Stimulated activated CD8-positive, alpha-beta memory T cell treated with anti-CD3 and anti-CD28 coated beads, Interleukin-7, amount 100 ng/mL, for 1 hour (primary cell): ENCODE measurements at places on chromosomes 3 and 15.

DNA sequence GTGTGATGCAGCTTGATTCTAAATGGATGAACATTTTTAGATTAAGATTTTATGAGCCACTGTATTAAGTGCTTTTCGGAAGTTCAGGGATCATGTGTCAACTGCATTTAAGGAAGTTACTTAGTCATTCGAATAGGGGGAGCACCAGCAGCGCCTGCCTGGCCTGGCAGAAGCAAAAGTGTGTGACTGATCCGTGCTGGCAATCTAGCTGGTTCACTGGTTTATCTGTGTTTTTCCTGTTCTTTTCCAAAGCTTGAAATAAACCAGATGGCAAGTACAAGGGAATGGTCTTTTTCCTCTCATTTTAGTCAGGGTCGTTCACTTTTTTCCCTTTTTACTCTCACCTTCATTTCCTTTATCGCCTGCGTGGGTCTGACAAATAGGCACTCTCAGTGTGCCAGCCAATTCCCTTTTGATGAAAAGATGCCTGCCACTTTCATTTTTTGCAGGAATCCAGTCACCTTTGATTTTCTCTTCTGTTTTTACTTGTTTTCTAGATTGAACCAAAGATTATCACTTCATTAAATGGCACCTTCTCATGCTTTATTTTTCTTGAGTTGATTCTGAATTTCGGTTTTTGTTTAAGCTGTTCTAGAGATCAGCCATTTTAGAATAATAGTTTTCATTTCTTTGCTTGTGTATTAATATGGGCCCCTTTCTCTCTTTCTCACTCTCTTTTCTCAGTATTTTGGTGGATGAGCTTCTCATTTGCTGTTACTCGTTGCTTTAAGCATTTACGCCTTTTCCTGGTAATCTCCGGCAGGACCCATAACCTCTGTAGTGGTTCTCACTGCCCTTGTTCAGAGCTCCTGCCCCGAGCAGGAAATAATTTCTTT lies 2.8 kb downstream of the ABHD2 start:
- no peak for DNase-seq

DNA sequence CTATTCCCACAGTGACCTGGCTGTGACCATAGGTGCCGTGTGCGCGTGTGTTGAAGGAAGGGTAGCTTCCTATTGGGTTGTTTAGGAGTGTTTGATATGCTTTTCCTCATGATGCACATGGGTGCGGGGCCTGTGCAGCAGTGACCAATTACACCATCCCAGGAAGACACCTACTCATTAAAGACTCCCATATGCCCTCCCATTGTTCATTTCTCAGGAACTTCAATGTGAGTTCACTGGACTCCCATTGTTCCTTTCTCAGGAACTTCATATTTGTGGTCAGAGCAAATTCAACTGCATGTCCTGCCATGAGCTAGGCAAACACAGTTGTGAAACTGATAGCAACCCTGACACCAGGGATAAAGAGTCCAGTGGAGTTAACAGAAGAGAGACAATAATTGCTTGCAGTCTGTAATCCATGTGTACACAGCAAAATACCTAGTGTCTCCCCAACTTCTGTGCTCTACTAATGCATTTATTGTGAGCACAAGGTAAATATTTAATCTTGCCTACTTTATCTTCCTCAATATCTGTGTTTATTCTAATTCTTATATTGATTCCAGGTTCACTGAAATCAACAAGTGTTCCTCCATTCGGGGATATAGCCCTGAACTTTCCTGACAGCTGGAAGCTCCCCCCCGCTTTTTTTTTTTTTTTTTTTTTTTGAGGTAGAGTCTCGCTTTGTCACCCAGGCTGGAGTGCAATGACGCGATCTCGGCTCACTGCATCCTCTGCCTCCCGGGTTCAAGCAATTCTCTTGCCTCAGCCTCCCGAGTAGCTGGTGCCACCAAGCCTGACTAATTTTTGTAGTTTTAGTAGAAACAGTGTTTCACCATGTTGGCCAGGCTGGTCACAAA lies 57.5 kb upstream of the GCNT3 start:
- DNase-seq: no peak

DNA sequence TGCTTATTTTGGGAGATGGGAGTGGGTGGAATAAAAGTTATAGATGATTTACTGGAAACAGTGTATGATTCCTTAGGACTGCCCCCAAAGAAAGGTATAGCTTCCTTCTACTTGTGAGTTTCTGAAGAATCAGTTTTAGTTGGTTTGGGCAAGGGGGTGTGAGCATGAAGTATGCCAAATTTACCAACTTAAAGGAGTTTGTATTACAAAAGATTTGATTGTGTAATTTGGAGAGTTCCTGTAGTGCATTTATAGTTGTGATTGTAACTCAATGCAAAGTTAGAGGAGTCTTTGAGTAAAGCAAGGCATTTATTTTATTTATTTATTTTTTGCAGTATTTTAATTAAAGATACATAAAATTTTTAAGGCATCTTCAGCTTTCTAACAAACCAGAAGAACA lies 42.8 kb downstream of the TSC22D2 start:
- no peak for DNase-seq

GRCh38 chr15:39299486-39300267 lies 281.2 kb upstream of the THBS1 start:
- no peak for DNase-seq

DNA sequence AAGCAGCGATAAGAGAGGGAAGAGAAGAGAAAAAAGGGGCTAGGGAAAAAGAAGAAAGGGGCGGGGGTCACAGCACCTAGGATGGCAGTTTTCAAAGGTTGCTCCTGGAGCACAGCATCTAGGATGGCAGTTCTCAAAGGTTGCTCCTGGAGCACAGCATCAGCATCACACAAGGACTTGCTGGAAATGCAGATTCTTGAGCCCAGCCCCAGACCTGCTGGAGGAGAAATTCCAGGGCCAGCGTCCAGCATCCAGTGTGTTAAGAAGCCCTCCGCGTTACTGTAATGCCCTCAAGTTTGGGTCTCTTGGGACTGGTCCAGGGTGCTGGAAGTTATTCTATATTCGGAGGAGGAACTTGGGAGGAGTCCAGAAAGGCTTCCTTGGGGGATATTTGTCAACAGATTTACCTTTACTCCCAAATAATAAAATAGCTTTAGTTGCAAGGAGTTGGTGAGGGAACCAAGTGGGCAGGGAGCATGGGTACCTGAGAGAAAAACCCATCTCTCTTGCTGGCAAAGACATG lies 519.4 kb downstream of the SHQ1 start:
- DNase-seq: no peak

DNA sequence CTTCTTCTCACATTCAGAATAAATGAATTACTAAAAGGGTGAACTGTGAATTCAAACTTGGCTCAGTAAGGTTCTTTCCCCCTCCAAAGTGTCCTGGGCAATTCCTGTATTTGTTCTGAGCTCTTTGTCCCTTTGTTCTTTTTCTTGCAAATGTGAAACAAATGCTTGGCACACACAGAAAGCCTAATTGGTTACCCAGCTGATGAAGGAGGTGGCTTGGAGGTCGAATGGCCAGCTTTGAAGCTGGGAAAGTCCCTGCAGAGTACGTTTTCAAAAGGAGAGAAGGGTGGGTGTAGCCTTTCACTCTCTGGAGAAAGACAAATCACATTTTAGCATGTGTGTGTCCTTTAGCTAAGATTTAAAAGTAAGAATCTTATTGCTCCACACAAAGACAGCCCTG lies 154.4 kb downstream of the PEX5L start:
- no peak for DNase-seq

DNA sequence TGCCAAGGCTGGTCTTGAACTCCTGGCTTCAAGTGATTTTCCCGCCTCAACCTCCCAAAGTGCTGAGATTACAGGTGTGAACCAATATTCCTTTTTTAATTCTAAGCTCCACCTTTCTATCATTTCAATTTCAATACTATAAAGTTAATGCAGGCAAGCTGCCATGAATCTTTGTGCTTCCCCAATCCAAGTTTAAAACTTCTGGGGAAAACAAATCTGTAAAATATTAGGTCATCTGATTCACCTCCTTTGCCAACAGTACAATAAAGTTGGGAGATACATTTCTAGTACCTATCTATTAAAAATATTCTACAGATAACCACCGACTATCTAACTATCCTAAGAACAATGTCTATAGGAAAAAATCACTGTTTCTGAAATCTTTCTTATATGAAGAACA lies 102.1 kb downstream of the ATP8B4 start:
- DNase-seq: no peak

DNA sequence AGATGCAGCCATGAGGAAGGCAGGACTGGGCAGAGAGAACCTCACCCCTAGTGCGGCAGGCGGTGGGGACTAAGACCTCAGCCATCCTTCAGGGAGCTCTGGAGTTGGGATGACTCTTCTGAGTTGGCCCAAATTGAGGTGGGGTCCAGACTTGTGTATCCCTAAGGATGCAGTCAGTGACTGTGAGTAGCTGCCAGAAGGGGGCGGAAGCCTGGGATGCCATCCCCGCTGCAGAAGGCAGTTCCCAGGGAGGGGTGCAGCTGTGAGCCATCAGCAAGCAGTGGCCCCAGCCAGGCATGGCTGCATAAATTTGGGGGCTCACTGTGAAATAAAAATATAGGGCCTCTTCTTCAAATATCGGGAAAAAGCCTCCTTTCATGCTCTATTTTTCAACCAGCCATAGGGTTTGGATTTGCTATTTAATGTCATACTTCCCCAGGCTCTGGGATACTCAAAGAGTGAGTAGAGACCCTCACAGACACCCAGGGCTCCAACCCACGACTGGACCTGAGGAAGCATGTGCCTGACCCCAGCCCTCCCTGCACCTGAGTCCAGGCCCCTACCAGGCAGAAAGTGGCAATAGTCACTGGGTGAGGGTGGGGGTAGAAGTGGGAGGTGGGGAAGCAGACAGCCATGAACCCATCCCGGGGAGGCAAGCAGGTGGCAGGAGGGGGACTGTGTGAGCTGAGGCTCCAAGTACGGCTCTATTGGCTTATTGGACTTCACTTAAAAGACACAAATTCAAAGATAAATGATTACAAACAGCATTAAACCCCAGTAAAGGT lies 30.5 kb downstream of the GRK7 start:
- DNase-seq: no peak

- DNase-seq: no peak
Observed at GRCh38 chr15:101482526-101483371, 6.8 kb downstream of the PCSK6 start.

DNA sequence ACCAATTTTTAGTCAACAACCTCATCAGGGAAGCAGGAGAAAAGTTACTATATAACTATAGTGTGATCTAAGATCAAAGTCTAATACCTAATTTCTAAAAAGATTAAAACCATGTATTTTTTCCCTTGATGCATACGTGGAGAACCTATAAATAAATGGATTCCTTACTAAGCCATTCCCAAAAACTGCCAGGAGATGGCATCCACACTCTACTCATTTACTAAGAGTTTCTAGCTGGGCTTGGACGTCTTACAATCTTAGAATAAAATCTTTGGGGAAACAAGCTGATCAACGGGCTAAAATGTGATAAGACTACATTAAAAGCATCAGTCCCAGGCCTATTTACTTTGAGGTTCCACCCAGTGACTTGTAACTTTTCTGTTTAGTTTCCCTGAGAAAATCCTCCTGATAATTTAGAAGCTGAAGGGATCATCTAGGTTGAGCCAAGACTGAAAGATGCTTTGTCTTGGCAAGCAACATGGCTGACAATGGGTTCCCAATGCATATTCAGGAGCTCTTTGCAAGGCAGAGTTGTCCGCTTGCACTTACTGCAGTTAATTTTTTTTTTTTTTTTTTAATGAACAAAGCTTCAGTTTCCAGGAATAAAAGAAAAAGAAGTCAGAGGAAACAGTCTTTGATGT lies 85.5 kb upstream of the FGF12 start:
- no peak for DNase-seq

DNA sequence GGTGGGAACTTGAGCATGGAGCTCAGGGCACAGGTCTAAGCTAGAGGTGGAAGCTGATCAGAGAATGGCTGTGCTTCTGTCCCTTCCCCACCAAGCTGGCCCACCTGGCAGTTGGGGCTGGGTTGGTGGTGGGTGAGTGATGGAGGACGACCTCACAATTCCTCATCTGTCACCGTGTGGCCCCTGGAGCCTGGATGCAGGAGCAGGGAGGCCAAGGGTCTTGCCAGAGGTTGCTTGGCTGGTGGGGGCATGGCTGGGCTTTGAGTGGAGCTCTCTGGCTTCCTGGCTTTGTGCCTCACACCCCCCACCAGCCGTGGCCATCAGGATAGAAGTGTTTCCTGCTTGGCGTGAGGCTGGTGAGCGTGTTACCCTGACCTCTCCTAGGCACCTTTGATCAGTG lies 36.0 kb downstream of the FBLN2 start:
- no peak for DNase-seq

DNA sequence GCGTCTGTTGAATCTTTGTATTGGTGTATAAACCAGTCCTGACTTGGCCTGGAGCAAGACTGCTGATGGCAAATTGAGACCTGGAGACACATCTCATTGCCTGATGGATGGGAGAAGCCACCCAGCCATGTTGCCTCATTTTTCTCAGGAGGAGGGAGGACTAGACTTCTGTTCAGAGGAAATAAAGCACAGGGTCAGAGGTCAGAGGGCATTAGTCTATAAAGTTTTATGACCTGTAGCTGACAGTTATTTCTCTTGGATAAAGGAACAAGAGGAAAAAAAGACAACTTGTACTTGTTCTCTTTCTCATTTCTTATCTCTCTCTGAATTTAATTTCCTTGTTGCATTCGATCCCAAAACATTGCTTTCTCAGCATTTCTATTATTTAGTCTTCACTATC lies 775.9 kb downstream of the SQOR start:
- no peak for DNase-seq

- no peak for DNase-seq
Observed at GRCh38 chr3:69386556-69387385, 883 bp upstream of the FRMD4B start.

GRCh38 chr15:90248789-90249202 lies 560 bp upstream of the TTLL13 start:
- no peak for DNase-seq

DNA sequence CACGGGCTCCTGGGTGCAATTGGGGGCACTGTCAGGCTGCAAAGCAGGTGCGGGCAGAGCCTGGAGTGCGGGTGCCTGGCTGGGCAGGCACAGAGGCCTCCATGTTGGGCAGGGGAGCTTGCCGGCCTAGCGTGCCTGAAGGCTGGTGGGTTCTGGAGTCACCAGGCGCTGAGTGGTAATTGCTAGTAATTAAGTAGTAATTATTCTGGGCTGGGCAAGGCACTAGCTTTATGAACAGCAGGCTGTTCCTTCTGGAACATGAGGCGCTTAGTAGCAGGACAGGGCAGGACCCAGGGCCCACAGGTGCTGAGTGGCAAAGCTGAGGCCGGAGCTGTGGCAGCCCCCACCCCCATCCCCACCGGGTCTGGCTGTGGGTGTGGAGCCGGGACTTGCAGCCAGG lies 25.3 kb downstream of the PLXNA1 start:
- DNase-seq: no peak

DNA sequence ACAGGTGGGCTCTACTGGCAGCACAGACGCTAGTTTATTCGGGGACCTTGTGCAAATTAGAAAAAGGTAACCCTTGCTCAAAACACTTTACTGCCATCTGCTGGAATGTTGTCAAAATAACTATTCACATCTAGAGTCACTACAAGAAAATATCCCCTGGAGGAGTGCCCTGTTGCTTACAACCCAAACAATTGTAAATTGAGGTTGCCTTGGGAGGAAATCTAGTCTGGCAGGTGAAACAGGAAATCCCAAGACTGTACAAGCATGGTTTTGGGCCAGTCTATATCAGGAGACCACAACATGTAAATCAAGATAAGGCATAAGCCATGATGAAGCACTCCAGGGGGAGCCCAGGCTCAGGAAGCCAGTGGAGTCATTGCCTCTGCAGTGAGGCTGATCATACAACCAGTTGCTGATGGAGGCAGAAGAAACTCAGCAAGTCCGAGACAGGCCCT lies 136.8 kb upstream of the ACP3 start:
- no peak for DNase-seq

GRCh38 chr3:16227566-16227965 lies 37.2 kb downstream of the DPH3 start:
- no peak for DNase-seq
